ENCODE measurements at places on chromosomes 16 and 17. TPM values are rescaled to one million over a fixed set of nuclear protein-coding genes. Genes with fewer than 3 reads are reported as not detected.

DNA sequence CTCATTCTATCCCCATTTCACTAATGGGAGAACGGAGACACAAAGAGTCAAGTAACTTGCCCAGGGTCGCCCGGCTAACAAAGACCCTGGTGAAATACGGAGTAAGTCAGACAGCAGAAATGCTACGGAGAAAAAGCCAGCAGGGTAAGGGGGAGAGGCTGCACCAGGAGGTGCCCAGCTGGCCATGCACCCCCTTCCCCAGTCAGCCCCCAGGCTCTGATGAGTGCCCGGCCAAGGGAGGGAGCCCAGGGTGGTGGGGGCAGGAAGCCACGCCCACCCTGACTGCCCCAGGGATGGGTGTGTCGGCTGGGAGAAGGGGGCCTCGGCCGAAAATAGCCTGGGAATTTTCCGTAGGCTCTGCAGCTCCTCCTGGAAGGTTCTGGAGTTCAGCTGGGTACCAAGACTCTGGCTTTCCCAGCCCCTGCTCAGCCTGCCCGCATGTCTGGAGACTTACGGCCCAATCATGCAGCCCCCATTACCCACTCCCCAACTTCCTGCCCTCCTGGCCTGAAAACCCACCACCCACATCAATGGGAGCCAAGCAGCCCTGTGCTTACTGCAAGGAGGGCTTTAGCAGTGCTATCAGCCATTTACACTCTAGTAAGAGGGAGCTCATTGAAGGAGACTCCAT is 4.2 kb downstream of the CARHSP1 start:
- peak overlapping the region; percentile 28 for H3K27ac ChIP-seq
- H3K4me1 ChIP-seq, result peaks cover 64% of the 10 kb centered on the region
- H3K36me3 ChIP-seq, result no peaks in the 10 kb centered on the region
- no peak for DNase-seq
- H3K4me3 ChIP-seq, result peak overlapping the region; percentile 94
- H3K27me3 ChIP-seq, result peaks cover 12% of the 10 kb centered on the region

- no peak overlapping the region for H3K4me3 ChIP-seq
- no peaks in the 10 kb centered on the region for H3K36me3 ChIP-seq
- H3K4me1 ChIP-seq, result no peaks in the 10 kb centered on the region
- DNase-seq, result no peak
- peaks cover 8% of the 10 kb centered on the region for H3K27me3 ChIP-seq
Observed at GRCh38 chr17:33680472-33680871, 387.4 kb upstream of the ASIC2 start.

The HSD17B1 gene
- total RNA-seq, result 1.2 TPM

DNA sequence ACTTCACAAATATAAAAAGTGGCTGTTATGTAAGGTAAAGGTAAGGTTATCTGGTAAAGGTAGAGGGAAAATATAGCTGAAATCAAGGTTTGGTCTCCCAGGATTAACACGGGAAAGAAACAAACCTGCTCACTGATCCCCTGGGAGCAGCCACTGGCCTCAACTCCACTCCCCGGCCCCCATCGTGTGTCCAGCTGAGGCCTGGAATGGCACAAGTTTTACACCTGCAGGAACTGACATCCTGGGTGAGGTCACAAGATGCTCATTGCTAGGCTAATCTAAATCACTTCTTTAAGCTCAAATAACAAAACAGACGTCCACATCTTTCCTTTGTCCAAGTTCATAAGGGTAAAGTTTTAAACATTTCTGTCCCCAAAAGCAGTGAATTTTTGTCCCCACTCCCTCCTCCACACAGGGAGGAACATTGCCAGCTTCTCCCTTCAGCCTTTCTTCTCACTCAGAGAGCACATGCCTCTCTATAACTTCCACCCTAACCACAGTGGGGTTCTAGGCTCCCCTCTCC is 46.3 kb downstream of the ERN1 start:
- H3K4me3 ChIP-seq, result no peak overlapping the region
- no peak for DNase-seq
- H3K4me1 ChIP-seq, result peaks cover 13% of the 10 kb centered on the region
- H3K36me3 ChIP-seq, result no peaks in the 10 kb centered on the region
- no peak overlapping the region for H3K27ac ChIP-seq

- H3K36me3 ChIP-seq, result peaks cover 12% of the 10 kb centered on the region
- no peak overlapping the region for H3K27ac ChIP-seq
- no peaks in the 10 kb centered on the region for H3K4me1 ChIP-seq
- H3K27me3 ChIP-seq, result no peaks in the 10 kb centered on the region
Observed at GRCh38 chr16:87733190-87733589, 32.6 kb downstream of the KLHDC4 start.

The RSAD1 gene
- total RNA-seq, result 42.9 TPM

DNA sequence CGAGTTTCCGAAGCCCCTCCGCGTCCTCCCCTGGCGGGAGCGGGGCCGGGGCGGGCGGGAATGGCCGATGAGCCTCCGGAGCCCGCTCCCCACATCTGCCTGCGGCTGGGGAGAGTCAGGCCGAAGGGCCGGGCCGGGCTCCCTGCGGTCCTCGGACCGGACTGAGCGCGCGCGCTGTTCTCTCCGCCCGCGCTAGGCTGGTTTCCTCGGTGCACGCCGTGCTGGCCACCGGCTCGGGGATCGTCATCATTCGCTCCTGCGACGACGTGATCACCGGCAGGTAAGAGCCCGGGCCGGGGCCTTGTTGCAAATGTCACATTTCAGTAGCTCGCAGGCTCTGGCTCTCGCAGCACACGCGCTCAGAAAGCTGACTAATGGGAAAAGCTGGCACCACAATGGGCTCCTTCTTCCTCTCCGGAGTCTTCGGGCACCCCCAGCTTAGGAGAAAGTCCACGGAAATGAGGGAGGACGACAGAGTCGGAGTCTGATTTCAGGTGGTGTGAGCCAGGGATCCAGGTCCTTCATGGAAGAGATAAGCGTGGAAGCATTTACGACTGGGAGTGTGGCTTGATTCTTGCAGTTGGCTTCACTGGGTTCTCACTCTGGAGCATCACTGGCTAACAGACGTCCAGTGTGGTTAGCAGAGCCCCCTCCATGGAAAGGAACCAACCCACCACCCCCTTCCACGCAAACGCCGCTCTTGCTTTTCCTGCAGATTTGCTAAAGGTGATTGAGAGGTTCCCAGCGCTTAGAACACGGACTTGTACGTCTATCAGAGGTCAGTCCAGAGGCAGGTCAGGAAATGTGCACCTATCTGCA is 715 bp downstream of the TLCD3A start:
- H3K4me3 ChIP-seq, result peak overlapping the region; percentile 98
- H3K36me3 ChIP-seq, result peaks cover 17% of the 10 kb centered on the region
- peaks cover 21% of the 10 kb centered on the region for H3K27me3 ChIP-seq

The MYH2 gene
- 0.05 TPM for total RNA-seq

- H3K27me3 ChIP-seq, result no peaks in the 10 kb centered on the region
- H3K4me1 ChIP-seq, result no peaks in the 10 kb centered on the region
- no peak overlapping the region for H3K27ac ChIP-seq
- H3K36me3 ChIP-seq, result no peaks in the 10 kb centered on the region
- no peak for DNase-seq
Observed at GRCh38 chr16:60655514-60656153, 1380.6 kb downstream of the CDH8 start.

DNA sequence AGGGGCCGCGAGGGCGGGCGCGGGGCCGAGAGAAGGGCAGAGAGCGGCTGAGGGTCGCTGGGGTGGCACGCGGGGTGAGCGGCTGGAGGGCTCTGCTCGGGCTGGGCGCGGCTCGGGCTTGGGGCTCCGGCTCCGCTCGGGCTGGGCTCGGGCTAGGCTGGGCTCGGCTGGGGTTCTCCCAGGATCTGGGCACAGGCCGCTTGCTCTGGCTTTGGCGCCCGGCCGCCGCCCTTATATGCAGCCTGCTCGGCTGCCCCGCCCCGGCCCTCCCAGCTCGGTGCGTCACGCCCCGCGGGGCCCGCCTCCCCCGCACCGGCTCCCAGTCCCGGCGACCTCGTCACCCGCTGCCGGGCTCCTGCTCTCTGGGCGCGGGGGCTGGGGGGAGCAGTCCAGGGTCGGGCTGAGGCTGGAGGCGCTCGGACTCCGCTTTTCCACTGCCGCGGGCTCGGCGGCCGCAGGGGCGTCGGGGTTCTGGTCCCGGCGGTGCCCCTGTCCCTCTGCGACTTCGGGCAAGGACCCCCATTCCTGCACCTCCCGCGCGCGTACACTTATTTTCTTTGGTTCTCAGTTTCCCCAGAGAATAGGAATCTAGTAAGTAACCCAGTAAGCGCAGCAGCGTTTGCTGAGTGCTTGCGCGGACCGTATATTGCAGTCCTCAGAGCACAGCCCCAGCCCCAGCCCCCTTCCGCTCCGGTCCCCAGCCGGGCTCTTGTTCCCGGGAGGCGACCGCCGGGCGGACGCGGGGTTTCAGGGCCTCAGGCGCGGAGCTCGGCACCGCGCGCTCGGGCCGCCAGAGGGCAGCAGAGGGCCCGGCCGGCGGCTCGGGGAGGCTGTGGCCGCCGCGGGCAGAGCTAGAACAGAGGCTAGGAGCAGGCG is at the start of gene RASD1:
Gene RASD1, minus strand, starts transcription at position 207 of the 876 bp plus-strand sequence. CDS start 214 bp downstream, outside the sequence.
- no peak within 1 kb of the TSS for H3K27ac ChIP-seq
- H3K4me3 ChIP-seq, result peak within 1 kb of the TSS; percentile 87
- peaks cover 18% of the 10 kb centered on the region for H3K4me1 ChIP-seq
- peaks cover 3% of the 10 kb centered on the region for H3K36me3 ChIP-seq

DNA sequence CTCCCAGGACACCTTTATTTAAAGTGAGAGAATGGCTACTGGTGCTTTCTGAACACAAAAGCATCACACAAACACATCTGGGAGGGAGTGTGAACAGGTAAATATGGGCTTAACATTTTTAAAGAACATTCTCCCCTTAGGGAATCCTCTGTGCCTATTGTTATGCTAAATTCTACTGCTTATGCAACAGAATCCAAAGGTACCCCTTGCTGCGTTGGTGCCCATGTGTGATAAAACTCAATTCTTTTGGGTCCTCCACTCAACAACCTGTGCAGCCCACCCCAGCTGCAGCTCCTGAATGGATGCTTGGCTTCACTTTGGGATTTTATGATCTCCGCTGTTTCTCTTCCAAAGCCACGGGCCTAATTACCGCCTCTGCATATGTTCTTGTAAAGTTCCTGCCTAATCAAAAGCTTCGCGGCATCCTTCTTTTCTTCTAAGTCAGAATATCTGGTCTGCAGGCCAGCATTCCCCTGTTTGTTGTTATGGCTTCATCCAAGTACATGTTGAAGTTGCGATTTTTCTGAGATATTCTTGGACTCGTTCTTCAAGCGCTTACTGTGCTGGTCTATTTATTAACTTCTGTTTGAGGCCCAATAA is 23.9 kb downstream of the RHBDL3 start:
- H3K4me3 ChIP-seq, result no peak overlapping the region
- no peaks in the 10 kb centered on the region for H3K27me3 ChIP-seq
- peaks cover 33% of the 10 kb centered on the region for H3K4me1 ChIP-seq
- no peak for DNase-seq
- no peak overlapping the region for H3K27ac ChIP-seq
- no peaks in the 10 kb centered on the region for H3K36me3 ChIP-seq

Measured in neural crest cell (in vitro differentiated cells).